Brain pericyte (primary cell): ENCODE measurements at places on chromosomes 13 and 19.

DNA sequence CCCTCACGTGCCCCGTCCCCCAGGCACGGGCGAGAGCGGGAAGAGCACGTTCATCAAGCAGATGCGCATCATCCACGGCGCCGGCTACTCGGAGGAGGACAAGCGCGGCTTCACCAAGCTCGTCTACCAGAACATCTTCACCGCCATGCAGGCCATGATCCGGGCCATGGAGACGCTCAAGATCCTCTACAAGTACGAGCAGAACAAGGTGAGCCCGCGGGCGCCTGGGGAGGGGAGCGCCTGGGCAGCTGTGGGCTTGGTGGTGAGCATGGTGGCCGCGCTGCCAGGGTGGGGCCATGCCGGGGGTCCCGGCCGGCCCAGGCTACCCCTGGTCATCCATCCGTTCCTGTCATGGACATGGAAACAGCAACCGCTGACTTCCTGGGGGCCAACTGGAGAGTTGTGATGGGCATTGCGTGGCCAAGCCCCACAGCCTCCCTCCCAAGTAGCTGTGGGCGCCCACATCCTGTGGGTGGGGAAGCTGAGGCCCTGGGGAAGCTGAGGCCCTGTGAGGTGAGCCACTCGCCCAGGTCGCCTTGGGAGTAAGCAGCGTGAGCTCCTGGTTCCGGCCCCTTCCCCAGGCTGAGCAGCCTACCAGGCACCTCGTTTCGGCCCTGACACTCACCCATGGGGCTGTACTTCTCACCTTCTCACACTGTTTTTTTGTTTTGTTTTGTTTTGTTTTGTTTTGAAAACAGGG lies 16.1 kb downstream of the GNA11 start:
- no peak for DNase-seq

GRCh38 chr19:1911098-1911497 lies 5.9 kb downstream of the ADAT3 start:
- DNase-seq = no peak

DNA sequence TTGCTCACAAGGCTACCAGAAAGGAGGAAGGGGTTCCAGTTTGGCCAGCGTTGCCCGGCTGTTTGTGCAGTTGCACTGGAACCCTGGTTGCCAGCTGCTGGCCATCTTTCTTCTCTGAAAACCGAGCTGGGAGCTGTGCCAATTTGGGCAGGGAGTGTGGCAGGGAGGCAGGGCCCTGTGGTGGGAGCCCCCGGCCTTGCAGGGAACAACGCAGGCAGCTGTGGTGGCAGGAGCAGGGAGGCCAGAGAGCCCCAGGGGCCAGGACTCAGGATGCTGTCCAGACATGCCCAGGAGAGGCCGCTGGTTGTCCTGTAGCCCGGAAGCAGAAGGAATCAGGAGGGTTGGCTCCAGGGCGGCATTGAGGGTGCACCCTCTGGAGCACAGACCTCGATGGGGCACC lies 4.8 kb downstream of the KMT5C start:
- no peak for DNase-seq

- DNase-seq = no peak
Measured at GRCh38 chr19:28578786-28579505, 634.0 kb downstream of the UQCRFS1 start.

DNA sequence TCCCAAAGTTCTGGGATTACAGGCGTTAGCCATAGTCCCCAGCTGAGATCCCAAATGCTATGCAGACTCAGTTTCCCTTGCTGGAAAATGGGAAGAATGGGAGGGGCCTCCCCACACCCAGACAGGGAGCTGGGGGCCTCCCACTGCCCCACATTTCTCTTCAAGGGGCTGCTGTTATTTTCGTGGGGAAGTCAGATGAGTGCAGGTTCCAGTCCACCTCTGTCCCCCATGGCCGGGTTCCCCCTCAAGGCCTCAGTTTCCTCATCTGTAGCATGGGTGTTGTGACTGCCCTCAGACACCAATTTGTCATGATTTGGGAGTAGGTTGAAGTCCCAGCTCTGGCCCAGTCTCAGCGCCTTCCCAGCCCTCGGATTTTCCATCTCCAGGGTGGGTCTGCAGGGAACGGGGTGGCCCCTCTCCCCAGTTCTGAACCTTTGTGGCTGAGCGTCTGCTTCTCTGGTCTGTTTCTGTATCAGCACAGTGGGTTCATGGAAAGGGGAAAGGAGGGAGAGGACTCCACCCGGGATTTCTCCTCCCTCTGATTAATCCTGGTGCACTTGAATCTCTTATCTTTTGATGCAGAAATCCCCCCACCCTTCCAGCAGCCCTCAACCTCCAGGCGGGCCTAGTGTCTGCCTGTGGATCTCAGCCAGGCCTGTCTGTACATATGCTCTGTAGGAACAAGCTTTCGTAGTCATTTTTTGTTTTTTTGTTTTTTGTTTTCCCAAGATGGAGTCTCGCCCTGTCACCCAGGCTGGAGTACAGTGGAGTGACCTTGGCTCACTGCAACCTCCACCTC lies 12.2 kb downstream of the NFIC start:
- no peak for DNase-seq

- DNase-seq = no peak
Measured at GRCh38 chr13:98772794-98773452, 20.5 kb upstream of the SLC15A1 start.

DNA sequence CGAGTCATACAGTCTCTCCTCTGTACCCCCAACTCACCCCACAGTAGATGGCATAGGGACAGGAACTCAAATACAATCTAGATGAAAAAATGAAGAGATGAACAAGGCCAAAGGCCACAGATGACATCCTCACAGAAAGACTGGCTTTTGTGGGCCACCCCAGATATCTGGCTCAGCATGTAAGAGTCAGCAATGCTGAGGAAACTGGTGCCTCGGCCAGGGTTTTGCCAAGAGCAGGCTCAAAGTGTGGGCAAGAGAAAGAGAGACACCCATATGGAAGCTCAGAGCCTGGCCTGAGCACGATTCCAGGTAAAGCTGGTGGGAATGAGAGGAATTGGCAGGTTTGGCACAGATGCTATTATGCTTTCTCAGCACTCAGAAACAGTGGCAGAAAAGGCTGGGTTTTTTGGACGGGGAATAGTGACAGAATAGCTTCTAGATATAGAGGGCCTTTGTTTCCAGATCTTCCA lies 460.6 kb downstream of the FOXO1 start:
- DNase-seq = no peak

DNA sequence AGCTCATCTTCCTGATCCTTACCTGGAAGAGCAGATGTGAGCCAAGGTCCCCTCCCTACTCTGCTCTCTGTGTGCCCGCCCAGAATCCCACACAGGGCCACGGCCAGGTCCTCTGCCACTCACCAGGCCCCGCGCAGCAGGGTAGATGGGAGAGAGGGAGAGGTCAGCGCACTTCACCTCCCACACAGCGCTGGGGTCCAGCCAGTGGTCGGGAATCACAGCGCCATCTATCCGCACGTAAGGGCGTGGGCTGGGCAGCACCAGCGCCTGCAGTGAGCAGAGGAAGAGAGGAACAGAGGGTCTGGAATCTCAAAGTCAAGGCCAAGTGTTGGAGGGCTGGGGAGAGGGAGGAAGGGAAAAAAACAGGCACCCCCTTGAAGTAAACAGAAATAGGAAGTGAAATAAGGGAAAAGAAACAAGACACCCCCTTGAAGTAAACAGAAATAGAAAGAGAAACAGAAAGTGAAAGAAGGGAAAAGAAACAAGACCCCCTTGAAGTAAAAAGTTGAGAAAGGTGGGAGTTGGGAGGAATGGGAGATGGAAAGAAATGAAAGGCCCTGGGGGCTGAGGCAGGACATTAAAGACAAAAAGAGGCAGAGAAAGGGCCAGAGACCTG lies 7.0 kb upstream of the PLA2G4C start:
- no peak for DNase-seq

DNA sequence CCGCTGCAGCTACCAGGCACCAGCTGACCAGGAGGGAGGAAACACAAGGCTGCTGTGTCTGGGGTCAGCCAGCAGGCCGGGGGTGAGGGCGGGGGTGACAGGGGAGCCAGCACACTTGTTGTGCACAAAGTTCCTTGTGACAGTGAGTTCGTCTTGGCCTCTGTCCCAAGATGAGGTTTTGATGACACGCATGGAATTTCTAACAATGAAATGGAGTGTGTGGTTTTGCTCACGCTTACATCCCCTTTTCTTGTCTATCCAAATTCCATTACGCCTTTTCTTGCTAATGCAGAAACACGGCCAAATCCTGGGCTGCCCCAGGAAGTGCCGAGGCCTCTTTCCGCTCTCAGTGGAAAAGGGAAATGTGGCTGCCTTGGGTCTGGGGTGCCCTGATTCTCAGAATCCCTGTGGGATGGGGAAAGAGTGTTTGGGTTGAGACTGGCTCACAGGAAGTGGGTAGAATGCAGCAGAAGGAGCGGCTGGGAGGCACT lies 73.8 kb downstream of the GADD45B start:
- DNase-seq = no peak

DNA sequence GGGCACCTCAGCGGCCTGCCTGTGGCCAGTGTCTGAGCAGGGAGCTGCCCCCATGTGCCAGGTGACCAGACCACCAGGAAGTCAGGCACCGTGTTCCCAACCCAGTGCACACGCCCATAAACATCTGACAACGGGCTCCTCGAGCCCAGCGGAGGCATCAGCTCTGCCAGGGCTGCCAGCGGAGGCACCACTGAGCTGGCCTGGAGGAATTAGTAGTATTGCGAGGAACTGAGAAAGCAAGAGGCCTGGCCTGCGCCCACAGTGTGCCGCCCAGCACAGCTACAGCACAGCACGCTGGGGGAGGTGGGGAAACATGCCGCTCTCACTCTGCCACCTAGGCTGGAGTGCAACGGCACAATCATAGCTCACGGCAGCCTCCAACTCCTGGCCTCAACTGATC lies 44.6 kb downstream of the ANKRD27 start:
- no peak for DNase-seq

DNA sequence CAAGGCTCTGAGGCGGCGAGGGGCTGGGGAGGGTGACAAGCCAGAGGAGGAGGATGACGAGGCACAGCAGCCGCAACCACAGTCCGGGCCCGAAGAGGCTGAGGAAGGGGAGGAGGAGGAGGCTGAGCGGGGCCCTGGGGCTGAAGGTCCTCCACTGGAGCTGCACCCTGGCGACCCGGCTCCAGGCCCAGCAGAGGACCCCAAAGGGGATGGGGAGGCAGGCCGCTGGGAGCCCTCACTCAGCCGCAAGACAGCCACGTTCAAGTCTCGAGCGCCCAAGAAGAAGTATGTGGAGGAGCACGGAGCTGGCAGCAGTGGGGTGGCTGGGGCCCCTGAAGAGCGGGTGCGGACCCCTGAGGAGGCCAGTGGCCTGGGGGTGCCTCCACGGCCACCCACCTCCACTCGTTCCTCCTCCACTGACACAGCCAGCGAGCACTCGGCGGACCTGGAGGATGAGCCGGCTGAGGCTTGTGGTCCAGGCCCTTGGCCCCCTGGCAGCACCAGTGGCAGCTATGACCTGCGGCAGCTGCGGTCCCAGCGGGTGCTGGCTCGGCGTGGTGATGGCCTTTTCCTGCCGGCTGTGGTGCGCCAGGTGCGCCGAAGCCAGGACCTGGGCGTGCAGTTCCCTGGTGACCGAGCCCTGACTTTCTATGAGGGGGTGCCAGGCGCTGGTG lies 2.9 kb downstream of the CIC start:
- DNase-seq = no peak

DNA sequence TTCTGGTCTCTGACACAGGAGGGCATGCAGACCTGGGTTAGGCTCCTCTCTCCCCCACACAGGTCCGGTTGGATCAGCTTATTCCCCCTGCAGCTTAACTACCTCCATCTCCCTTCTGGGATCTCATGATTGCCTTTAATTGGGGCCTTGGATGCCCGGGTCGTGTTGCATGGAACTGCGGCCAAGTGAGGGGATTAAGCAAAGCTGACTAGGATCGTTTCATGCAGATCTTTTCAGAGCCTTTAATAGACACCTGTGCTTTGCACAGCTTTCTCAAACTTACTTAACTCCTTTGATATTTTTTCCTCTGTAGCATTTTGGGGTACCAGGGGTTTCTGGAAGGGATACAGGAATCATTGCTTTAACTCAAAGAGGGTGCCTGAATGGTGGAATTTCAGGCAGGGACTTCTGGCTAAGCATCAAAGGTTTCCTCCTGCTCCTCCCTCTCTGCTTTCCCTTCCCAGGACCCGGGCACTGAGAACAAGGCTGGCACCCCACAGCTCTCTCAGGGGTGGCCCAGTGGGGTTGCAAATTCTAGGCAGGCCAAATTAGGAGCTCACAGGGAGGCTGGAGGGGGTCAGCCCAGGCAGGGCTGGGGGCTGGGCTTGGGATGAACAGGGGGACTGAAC lies 477 bp downstream of the NFILZ start:
- no peak for DNase-seq

- DNase-seq = no peak
Measured at GRCh38 chr13:80164462-80164861, 176.5 kb downstream of the SPRY2 start.

GRCh38 chr19:42467183-42467760 lies 24.5 kb upstream of the CXCL17 start:
- DNase-seq = no peak

- DNase-seq = no peak
Measured at GRCh38 chr13:37417060-37417441, 181.5 kb downstream of the POSTN start.

DNA sequence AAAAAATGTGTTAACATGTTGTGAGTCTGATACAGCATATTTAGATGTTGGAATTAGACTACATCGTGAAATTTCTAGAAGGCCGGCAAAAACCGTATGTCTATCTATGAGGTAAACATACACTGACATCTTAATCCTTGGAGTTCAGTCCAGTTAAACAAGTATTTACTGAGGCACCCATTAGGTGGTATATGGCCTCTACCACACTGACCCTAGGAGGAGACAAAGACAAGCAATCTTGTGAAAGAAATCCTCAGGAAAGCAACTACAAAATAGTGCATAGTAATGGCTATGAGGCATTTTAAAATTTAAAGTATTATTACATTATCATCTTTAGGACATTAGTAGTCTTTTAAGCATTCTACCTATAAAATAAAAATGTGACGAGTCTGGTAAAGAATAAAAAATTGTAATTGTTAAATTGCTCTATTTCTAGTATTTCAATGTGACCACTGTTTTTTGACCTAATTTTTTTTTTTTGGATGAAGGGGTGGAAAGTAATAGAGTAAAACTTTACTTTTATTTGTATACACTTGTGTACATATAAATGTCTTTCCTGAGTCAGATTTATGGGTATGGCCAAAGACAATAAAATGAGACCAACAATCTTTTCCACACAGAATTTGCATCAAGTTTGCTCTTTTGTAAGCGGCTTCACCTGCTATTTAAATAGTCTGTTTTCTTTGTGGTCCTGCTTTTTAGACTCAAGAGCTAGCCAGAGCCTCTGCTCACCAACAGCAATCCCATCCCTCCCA lies 50.5 kb downstream of the KATNAL1 start:
- no peak for DNase-seq

DNA sequence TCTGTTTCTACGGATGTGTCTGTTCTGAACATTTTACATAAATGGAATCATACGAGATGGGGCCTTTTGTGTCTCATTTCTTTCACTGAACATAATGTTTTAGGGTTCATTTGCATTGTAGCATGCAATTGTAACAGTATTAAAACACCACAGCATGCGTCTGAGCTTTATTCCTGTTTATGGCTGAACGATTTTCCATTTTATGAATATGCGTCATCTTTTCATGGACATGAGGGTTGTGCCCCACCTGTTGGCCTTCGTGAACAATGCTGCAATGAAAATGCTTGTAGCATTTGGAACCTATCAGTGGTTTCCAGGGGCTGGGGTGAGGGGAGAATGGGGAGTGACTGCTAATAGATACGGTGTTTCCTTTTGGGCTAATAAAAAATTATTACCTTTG lies 5.1 kb downstream of the OR10H1 start:
- no peak for DNase-seq

- DNase-seq = no peak
Measured at GRCh38 chr19:18435178-18435841, 2.6 kb downstream of the ISYNA1 start.

- no peak for DNase-seq
Measured at GRCh38 chr13:32229443-32229842, 85.7 kb downstream of the ZAR1L start.
